ENCODE measurements at places on chromosomes 4 and X.
A peak's percentile ranks its signal among the peaks of the same experiment; 100 is the strongest.

DNA sequence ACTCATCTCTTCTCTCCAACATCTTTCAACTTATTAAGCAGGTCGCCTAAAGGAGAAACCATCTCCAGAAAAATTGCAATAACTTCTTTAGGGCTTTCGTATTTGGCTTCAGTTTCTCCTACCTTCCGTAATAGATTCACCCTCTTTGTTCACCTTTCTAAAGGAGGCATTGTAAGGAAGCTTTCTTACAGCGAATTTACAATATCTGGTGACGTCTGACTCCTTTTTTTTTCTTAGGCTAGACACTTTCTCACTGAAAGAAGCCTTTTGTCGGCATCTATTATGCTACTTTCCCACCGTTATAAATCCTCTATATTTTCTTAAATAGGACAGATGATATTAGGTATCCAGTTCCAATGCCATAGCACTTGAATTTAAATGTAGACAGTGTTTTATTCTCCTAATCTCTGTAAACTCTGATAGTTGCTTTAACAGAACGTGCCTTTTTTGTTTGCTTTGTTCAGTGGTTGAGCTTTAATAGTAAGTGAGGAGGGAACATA lies 302.4 kb downstream of the IL1RAPL1 start:
- no peak for DNase-seq

DNA sequence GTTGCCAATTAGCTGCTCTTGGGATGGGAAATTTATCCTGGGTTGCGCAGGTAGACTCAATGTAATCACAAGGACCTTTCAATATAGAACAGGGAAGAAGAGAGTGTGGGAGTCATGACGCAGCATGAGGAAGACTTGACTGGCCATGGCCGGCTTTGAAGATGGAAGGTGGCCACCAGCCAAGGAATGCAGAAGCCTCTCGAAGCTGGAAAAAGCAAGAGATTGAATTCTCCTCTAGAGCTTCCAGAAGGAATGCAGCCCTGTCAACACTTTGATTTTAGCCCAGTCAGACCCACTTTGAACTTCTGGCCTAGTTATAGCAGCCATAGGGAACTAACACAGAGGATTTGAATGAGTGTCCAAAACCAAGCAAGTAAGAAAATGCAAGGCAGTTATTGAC lies 14.7 kb upstream of the SH3KBP1 start:
- DNase-seq: no peak

GRCh38 chr4:4254199-4254598 lies 6.2 kb upstream of the TMEM128 start:
- no peak for DNase-seq

DNA sequence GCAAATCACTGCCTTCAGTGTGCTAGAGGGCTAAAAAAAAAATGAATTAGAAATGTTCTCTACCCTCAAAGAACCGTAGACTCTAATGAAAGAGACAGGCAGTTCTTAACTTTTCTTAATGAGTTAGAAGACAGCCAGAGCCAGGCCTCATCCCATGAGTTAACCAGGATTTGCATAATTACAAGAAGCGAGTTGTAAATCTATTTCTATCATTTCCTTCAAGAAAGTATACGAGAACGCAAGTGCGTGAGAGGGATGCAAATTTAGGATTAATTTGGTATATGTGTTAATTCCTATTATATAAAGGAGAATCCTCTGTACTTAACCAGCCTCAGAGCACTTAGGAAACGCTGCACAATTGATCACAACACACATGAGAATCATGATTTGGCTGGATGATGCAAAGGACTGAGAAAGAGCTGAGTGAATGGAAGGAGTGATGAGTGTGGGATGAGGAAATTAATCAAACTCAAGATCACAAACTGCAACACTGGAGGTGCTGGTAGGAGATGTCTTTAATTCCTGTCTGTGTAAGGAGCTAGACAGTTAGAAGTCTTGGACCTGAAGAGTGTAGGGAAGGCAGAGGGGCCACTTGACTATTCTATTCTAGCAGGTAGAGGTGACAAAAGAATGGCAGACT lies 157.2 kb downstream of the ATP10D start:
- DNase-seq: no peak

DNA sequence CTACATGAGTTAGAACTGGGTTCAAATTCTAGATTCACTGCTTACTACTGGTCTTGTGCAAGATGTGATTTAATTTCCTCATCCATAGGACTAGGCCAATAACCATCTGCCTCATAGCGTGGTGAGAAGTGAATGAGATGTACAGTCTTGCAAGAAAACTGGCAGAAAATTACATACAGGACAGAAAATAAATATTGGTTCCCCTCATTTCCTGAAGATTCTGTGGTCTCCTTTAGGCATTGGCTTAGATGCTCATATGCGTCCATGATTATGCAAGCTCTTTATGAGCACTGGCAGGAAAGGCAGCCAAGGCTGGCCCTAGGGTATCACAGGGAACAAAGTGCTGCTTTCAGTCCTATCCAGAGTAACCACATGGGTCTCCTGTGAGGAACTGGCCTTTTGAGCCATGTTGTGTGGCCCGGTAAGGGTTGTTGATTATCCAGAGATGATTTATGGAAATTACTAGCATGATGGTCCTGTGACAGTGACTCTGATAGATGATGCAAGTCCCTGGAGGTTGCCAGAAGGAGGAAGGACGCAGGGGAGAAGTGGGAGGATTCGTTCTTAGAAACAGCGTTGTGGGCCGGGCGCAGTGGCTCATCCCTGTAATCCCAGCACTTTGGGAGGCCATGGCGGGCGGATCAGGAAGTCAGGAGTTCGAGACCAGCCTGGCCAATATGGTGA lies 9.9 kb upstream of the MOB1B start:
- DNase-seq: peak; percentile 1

GRCh38 chrX:115332832-115333231 lies 43.3 kb downstream of the LUZP4 start:
- no peak for DNase-seq

GRCh38 chr4:2650276-2650675 lies 105.9 kb downstream of the TNIP2 start:
- DNase-seq: no peak

DNA sequence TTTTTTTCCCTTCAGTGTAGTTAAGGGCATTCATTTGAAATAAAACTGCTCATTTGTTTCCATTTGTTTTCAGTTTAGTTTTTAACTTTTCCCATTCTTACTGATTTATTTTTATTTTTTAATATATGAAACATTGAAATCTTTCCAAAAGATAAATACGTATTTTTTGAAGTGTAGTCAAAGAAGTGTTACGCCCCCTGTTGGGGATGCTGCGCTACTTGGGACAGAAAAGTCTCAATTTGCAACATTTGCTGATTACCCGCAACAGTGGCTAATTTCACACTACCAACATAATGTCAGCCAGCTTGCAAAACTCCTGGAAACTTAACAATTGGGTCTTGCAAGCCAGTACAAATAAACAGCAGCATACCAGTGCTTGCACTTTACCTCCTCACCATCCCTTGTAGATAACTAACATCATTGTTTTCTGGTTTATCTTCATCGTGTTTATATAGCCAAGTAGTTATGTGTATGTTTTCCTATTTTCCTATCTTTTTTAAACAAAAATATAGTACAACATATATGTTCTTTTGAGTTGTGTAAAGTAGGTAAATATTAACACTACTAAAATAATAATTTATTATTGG lies 158.6 kb downstream of the STPG2 start:
- DNase-seq: no peak

DNA sequence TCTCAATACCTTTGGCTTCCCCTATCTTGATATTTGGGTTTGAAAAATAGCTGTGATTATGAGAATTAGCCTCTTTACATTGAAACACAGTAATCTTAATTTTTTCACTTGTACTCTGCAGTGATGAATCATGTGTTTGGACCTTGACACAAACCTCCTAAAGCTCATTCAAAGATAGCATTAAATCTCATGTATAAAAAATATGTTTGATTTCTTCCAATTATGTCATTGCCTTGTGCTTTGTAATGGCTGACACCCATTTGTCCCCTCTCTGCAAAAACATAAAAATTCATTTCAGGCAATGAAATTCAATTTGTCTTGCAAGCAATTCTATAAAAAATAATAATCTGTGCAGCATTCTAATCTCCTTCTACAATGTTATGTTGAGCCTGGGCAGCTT lies 422.4 kb upstream of the BOD1L1 start:
- DNase-seq: no peak

GRCh38 chr4:25223802-25224375 lies 9.9 kb upstream of the PI4K2B start:
- DNase-seq: no peak

DNA sequence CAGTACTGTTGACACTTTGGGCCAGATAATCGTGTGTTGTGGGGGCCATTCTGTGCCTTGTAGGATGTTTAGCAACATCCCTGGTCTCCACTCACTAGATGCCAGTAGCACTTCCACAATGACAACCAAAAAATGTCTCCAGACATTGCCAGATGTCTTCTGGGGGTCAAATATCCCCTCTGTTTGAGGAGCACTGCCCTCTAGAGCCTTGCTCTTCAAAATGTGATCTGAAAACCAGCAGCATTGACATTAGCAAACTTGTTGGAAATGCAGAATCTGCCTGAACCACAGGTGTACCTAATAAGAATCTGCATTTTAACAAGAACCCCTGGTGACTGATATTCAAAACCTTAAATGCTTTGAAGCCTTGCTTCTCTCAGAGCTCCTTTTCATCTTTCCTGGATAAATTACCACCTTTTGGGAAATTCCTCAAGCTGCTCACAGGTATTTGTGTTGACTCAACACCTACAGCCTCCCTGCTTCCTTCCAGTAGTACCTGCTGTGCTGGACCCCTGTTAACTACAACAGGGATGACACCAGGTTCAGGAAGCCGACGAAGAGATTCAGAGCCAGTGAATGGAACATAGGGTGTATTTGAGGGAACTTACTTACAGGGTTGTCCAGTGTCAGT lies 459.0 kb upstream of the NR3C2 start:
- no peak for DNase-seq

DNA sequence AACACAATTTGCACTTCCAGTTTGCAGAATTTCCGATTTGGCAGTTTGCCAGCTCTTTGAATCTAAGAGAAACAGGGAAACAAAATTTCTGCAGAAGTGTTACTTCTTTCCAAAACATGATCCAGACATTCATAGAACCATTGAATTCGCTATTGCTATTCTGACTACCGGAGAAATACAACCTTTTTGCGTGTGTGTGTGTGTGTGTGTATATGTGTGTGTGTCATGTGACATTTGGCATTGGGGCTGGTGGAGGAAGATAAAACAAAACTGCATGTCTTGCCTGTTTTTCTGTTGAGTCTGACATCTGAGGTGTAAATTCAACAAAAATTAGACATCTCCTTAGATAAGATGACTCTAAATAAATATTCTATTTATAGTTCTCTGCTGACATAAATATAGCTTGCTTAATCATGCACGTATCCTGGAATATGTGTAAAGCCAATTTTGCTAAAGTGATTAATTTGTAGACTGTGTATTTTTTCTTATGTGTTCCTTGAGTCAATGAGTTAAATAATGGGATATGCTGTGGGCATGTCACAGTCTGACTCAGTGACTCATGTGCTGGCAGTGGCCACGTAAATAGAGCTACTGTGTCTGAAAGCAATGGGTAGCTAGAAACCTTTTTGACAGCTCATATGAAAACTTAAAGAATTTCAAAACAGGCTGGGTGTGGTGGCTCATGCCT lies 98.9 kb downstream of the HPGD start:
- no peak for DNase-seq

GRCh38 chr4:5365071-5366008 lies 314.1 kb downstream of the STK32B start:
- no peak for DNase-seq

- peak; percentile 30 for DNase-seq
Measured at GRCh38 chr4:184472614-184473498, 1.5 kb downstream of the IRF2 start.

GRCh38 chr4:138540056-138540800 lies 298.1 kb upstream of the SLC7A11 start:
- no peak for DNase-seq

- no peak for DNase-seq
Measured at GRCh38 chrX:100648458-100649417, 4.7 kb downstream of the SRPX2 start.

- no peak for DNase-seq
Measured at GRCh38 chr4:113331811-113332210, 282.4 kb downstream of the ANK2 start.

DNA sequence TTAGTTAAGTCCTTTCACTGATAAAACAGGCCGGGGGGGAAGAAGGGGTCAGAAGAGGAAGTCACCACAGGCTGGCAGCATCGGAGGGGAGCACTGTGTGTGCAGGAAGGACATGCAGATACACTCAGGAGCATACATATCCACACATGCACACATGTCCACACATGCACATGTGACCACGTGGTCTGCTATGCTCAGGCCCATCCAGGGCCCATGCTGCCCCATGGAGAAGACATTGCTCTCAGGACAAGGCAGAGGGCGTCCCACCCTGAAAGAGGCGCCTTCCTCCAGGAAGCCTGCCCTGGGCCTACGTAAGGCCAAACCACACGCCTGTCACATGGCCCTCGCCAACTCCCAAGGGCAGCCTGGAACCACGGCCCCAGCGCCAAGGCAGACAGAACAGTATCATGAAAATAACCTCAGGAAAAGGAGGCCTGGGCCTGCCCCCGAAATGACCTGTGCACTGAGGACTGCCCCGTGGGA lies 15.8 kb downstream of the WDR1 start:
- DNase-seq: no peak

DNA sequence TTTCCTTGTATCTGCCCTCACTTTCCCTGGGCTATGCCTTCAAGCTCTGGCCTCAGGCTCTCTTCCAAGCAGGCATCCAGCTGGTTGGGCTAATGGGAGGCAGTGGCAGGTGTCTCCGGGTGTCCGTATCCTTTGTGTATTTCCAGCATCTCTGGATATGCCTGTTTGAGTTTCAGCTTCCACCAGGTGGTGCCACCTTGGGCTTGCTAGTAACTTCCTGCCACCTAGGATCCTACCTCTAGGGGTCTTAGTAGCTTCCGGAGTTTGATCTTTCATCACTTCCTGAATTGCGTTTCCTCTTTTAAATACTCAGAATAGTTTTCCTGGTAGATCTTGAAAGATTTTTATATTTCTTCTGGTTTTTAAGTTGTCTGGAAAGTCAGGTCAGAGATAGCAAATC lies 23.2 kb upstream of the ANOS1 start:
- DNase-seq: no peak

GRCh38 chr4:1523907-1524636 lies 117.8 kb upstream of the NKX1-1 start:
- no peak for DNase-seq

- DNase-seq: no peak
Measured at GRCh38 chrX:7706032-7706431, 136.9 kb upstream of the VCX start.
